ENCODE measurements at places on chromosomes 5 and 9.

- DNase-seq = no peak
Observed at GRCh38 chr5:1410156-1411014, 34.9 kb downstream of the SLC6A3 start.

- no peak for DNase-seq
Observed at GRCh38 chr5:14399054-14399692, 182.4 kb upstream of the OTULINL start.

DNA sequence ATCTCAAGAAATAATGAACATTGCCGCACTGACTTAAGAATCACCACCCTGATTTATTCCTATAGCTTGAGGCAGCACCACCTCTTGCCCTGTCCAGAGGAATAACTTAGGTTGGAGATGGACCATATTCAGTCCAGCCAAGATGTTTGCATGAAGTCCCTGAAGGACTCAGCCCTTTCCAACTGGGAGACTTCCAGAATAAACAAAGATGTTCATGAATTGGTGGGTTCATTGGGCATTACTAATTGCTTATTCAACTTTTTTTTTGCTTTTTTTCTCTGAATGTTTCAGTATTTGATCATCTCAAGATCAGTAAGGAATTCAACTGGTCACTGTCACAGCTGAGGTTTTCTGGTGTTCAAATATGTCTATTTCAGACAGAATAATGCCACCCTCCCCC lies 470.6 kb downstream of the CCDC171 start:
- DNase-seq = no peak

GRCh38 chr5:138809391-138809790 lies 56.2 kb downstream of the CTNNA1 start:
- DNase-seq = no peak

- DNase-seq = no peak
Observed at GRCh38 chr9:37370968-37371563, 51.4 kb upstream of the GRHPR start.

- DNase-seq = no peak
Observed at GRCh38 chr5:38466424-38467189, 89.8 kb downstream of the LIFR start.

GRCh38 chr9:122779181-122779580 lies 9.6 kb upstream of the OR5C1 start:
- no peak for DNase-seq

DNA sequence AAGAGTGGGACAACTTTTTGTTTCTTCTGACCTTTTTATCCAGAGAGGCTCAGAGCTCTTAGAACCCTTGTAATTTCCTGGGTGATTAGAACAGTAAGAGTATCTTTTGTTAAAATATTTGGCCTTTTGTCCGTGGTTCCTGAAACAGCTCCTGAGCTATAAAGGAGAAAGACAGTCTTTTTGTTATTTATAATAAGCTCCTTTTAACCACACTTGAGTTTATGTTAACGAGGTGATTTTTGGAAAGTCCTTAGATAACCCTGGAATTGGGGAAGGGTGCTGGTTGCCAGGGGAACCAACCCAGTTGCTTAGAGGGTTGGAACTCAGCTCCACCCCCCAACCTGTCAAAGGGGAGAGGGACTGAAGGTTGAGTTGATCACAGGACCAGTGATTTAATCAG lies 4.8 kb downstream of the ZNF483 start:
- DNase-seq = no peak

- DNase-seq = no peak
Observed at GRCh38 chr9:35335164-35335563, 154.7 kb upstream of the RUSC2 start.

DNA sequence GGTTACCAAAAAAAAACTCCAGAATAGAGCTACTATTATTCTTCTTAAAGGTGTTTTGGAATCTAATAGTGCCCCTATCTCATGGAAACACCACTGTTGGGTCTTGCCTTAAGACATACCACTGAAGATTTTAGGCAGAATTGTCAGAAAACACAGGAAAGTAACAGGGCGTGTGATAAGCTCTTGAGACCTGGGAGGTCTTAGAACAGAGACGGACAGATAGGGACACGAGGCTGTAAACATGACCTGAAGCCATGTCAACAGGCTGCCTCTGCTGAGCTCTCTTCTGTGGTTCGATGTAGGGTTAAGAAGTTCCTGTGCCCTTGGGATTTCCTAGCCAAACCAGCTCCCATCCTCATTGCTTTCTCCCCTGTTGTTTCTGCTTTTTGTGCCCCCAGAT lies 69.3 kb downstream of the CTSL start:
- no peak for DNase-seq

DNA sequence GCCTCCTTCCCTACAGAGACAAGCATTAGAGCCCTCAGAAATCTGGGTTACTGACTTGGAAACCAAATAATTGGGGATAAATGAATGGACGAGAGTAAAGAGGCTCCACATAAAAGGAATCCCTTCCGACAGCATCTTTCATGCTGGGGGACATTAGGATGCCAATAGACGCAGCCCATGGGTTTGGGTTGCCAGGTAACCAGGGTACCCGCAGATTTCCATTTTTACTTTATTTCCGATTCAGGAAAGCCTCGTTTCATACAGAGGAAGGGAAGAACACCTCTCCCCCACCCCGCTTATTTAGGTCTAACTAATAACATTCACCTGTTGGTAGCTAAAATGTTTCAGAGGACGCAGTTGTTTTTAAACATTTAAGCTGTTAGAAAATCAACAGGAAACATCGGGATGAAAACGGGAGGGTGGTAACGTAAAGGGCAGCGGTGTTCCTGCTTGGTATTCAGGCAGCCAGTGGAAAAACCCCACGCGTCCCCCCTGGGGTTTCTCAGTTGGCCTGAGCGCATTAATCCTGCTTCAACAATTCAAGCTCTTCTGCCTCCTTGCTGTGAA lies 179.5 kb downstream of the YTHDC2 start:
- DNase-seq = no peak
